CD4-positive, alpha-beta memory T cell (primary cell): ENCODE measurements at places on chromosomes 1 and 21.

DNA sequence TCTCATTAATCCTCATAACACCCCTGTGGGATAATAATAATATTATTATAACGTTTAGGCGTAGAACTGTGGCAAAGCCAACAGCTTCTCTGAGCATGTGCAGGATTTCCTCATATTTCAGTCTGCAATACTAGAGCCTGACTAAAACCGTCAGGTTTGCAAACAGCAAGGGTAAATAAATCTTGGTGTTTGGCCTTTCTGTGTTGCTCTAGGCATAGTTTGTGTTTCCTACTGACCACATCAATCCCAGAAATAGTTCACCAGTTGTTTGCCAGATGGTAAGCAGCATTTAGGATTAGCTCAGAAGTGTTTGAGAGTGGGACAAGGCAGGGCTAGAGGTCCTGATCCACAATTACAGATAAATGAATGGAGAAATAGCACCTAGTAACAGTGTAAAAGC lies 2.8 kb upstream of the KCNA3 start:
- no peak for DNase-seq

DNA sequence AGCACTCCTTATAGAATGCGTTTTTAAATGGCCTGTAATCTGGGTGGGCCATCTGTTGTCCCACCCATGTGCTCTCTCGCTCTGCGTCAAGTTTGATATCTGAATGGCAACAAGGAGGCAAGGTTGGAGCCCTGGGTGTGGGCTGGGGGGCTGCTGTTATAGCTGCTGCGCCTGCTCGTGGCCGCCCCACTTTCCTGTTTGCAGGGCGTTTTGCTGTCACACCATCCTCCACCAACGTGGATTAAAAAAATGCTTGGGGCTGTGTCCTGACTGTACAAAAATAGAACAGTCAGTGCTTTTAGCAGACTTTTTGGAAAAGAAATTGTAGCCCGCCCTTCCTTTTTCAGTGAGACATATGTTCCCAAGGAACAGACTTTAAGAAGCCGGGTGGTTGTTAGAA lies 25.4 kb downstream of the UMODL1 start:
- no peak for DNase-seq

DNA sequence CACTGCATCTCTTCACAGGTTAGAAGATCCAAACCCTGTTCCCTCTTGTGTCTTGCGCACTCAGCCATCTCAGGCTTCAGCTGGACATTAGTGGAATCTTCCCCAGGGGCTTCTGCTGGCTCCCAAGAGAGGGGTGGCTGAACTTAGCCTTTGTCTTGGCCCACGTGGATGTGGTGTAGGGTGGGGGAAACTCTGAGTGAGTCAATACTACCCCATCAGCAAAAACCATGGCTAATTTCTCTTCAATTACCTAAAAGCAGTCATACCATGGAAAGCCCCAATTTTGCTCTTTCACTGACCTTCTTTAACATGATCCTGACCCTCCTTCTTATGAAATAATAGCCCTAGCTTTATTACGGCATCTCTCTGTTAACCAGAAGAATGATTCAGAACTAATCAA lies 72.5 kb upstream of the RAB3GAP2 start:
- DNase-seq, result no peak

- DNase-seq, result no peak
Measured at GRCh38 chr1:71377886-71378285, 297.1 kb upstream of the ZRANB2 start.

- no peak for DNase-seq
Measured at GRCh38 chr1:50335036-50335435, 88.2 kb downstream of the DMRTA2 start.

DNA sequence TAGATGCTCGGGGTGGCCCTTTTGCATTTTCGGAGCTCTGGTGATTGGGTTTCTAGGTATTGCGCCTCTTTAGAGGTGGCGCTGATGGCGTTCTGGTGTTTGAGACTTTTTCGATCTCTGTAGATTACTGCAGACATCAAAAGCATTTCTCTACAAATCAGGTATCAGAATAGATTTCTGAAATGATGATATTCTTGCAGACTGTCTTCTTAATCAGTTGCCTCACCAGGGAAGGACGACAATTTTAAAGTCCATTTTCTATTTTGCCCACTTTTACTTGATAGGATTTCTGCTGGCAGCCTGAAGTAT lies 65.2 kb upstream of the VAMP3 start:
- no peak for DNase-seq
